Caco-2 (cell line): ENCODE measurements at places on chromosomes 16 and 17.

DNA sequence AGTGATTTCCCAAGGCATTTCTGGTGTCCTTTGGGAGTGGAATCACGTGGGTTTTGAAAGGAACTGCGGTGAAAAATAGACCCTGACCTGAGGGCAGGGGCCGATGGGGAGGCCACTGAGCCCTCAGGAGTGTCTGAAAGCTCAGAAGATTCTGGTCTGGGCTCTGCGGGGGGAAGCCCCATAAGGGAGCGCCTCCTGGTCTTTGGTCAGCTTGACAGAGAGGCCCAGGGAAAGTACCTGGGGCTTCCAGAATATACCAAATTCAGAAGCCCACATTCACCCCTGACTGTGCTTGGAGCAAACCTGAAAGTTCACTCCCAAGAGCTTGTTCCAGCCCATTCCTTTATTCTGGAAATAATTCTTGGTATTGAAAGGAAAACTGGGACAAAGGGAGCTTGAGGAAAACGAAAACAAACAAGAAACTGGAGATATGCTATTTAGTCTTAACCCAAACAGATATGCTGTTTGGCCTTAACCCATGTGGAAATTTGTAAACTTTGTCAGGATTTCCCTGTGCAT lies 23.2 kb upstream of the NAGLU start:
- peaks cover 3% of the 10 kb centered on the region for H3K4me1 ChIP-seq
- H3K27me3 ChIP-seq = no peaks in the 10 kb centered on the region
- peaks cover 7% of the 10 kb centered on the region for H3K36me3 ChIP-seq
- no peak overlapping the region for H3K27ac ChIP-seq
- no peak for DNase-seq

- no peaks in the 10 kb centered on the region for H3K27me3 ChIP-seq
- DNase-seq = no peak
- H3K27ac ChIP-seq = no peak overlapping the region
- peaks cover 7% of the 10 kb centered on the region for H3K4me1 ChIP-seq
Observed at GRCh38 chr16:48361540-48362144, 23.6 kb downstream of the SIAH1 start.

DNA sequence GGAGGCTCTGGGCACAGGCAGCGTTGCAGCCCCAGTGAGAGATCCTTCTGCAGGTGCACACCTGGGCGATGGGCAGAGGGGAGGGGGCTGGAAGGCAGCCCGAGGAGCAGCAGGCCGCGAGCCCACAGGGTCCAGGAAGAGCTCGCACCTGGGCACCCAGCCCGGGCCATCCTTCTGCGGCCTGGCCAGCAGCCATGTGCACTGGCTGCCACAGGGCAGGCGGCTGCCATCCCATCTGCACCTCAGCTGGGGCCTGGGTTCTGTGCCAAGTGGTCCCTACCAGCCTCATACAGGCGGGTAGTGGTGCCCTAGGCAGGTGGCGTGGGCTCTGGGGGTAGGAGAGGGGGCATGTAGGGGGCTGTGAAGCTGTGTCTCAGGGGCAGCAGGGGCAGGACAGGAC lies 197.2 kb downstream of the RBFOX3 start:
- H3K27ac ChIP-seq = no peak overlapping the region
- no peak for DNase-seq
- H3K4me3 ChIP-seq = no peak overlapping the region
- H3K27me3 ChIP-seq = peaks cover 2% of the 10 kb centered on the region
- no peaks in the 10 kb centered on the region for H3K36me3 ChIP-seq

DNA sequence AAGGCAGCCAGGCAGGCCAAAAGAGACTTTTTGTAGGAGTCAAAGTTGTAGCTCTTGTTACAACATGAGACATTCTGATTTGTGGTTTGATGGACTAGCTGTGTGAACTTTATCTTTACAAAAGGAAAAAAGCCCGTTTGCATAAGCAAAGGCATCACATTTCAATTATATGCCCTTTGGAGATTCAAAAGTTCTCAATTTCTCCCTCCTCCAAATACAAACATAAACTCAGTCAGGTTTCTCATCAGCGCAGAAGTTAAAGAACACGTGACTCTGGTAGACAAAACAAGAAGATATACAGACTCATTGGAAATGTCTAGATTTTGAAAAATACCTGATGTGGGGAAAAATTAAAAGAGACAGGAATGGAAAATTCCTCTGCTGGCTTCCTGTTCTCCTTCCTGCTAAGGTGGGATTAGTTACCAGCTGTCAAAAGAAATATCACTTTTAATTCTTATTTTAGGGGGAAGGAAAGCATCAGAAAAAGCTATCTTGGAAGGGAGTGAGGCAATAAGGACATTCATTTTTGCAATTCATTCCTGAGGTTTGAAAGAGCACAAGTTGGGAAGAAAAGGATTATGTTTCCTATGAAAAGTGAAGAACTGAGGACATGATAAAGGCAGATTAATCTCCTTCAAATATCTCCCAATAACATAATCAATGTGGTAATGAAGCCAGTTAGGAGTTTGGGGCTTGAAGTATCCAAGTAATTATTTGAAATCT lies 4.6 kb upstream of the KCNJ16 start:
- DNase-seq = no peak
- H3K4me3 ChIP-seq = no peak overlapping the region
- H3K36me3 ChIP-seq = no peaks in the 10 kb centered on the region
- no peak overlapping the region for H3K27ac ChIP-seq
- peaks cover 25% of the 10 kb centered on the region for H3K4me1 ChIP-seq

- no peaks in the 10 kb centered on the region for H3K27me3 ChIP-seq
- H3K36me3 ChIP-seq = no peaks in the 10 kb centered on the region
- no peaks in the 10 kb centered on the region for H3K4me1 ChIP-seq
- no peak overlapping the region for H3K27ac ChIP-seq
- DNase-seq = no peak
- H3K4me3 ChIP-seq = no peak overlapping the region
Observed at GRCh38 chr16:28087675-28088300, 24.3 kb upstream of the GSG1L start.

DNA sequence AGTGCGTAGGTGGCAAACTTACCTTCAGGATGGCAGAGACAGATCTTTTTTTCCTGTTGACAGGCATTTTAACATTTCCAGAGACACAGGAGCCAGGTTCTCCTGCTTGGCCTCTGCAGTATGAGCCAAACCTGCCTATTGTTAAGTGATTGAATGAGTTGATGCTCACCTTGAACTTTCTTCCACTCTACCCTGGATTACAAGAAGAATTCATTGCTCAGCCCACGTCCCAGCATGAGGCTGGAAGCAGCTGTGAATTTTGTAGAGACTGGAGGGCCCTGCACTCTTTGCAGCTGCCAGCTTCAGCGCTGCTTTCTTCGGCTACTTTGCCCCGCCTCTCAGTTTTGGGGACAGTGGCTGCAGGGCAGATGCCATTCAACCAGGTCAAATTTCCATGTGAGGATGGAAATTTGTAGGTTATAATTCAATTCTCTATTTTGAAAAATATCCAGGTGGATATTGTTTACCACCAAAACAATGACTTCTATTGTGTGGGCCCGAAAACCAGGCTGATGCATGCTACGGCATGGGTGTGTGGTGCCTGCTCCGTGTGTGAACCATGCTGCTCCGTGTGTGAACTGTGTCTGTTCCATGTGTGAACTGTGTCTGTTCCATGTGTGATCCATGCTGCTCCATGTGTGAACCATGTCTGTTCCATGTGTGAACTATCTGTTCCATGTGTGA lies 75.2 kb upstream of the METTL9 start:
- H3K27me3 ChIP-seq = no peaks in the 10 kb centered on the region
- H3K4me3 ChIP-seq = no peak overlapping the region
- peaks cover 37% of the 10 kb centered on the region for H3K4me1 ChIP-seq
- DNase-seq = no peak
- no peaks in the 10 kb centered on the region for H3K36me3 ChIP-seq

- DNase-seq = no peak
- no peaks in the 10 kb centered on the region for H3K36me3 ChIP-seq
- H3K4me1 ChIP-seq = no peaks in the 10 kb centered on the region
- H3K4me3 ChIP-seq = no peak overlapping the region
Observed at GRCh38 chr17:6534846-6535514, 21.4 kb downstream of the PITPNM3 start.

DNA sequence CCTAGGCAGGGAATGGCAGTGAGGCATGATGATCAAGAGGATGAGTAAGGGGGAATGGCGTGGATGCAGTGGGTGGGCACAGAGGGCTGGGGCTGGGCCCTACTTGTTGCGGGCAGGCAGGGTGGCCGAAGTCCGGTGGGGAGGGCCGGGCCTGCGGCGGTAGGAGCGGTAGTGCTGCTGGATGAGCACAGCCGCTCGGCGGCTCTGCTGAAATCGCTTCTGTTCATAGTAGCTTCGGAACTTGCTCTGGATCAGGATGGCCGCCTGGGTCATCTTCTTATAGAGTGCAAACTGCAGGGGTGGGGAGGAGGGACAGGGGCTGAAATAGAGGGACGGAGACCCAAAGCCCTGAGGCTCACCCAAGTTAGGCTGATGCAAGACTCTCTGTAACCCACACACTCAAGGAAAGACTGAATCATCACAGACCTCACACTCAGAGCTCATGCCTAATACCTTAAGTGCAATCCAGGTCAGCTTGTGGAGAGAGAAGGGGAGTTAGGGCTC lies 1.5 kb upstream of the SPAG7 start:
- H3K27me3 ChIP-seq = no peaks in the 10 kb centered on the region
- no peaks in the 10 kb centered on the region for H3K36me3 ChIP-seq
- peak; percentile 43 for DNase-seq
- H3K4me1 ChIP-seq = peaks cover 4% of the 10 kb centered on the region; the same call in 1 of the 2 replicates
- H3K27ac ChIP-seq = no peak overlapping the region

DNA sequence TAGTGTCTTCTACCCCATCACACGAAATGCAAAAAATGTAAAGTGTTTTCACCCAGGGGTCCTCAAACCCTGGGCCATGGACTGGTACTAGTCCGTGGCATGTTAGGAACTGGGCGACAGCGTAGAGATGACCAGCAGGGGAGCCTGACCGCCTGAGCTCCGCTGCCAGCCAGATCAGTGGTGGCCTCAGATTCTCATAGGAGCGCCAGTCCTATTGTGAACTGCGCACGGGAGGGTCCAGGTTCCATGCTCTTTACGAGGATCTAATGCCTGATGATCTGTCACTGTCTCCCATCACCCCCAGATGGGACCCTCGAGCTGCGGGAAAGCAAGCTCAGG lies 4.5 kb downstream of the SCARF1 start:
- H3K36me3 ChIP-seq = no peaks in the 10 kb centered on the region
- no peak overlapping the region for H3K27ac ChIP-seq
- DNase-seq = no peak
- H3K4me3 ChIP-seq = no peak overlapping the region

DNA sequence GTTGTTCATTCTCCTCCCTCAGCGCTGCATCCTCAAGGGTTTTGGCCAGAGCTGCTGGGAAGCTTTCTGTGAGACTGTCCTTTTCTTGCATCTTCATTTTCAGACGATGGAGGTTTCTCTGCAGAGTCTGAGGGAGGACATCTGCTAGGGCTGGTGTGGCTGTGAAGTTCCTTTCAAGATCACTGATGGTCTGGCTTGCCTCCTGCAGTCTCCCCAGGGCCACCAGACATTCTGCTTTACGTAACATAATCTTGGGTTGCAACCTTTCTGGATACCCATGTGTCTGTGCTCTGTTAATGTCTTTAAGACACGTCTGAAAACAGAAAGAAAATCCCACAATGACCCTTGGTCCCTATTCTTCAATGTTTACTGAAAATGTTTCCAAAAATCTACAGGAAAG lies 29.0 kb downstream of the SMYD4 start:
- H3K27ac ChIP-seq = no peak overlapping the region
- H3K4me1 ChIP-seq = no peaks in the 10 kb centered on the region
- no peak for DNase-seq
- 0 out of 2 replicates have a peak, but pooled peaks cover 1% of the 10 kb centered on the region for H3K36me3 ChIP-seq
- no peak overlapping the region for H3K4me3 ChIP-seq
- H3K27me3 ChIP-seq = no peaks in the 10 kb centered on the region

DNA sequence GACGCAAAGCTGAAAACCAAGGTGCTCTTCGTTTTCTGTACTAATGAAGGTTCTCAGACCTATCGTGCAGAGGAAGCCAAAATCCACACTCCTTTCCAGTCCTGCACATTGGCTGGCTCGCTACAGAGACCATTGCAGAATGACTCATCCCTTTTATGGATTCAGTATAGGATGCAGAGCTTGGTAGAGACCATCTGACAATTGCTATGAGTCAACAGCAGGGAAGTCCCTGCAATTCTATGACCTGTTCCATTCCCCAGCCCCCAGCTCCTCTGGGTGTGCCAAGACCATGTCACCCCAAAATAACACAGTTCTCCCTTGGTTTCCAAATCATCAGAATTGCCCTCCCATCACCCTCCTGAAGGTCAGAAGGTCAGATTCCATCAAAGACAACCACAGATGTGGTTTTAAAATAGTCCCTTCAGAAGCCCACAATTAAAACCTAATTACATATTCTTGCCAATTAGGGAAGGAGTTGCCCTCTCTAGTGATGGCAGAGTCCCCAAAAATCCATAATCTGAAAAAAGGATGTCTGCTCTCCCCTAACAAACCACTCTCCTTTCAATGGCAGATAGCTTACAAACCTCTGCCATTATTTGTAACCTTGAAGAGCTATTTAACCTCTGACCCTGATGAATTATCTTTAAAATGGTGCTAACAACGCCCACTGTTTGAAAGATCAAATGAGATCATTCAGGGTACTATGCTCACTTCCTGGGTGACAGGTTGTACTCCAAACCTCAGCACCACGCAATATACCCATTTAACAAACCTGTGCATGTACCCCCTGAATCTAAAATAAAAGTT lies 108.2 kb upstream of the RBBP6 start:
- H3K27me3 ChIP-seq = no peaks in the 10 kb centered on the region
- H3K36me3 ChIP-seq = no peaks in the 10 kb centered on the region
- no peak overlapping the region for H3K4me3 ChIP-seq
- DNase-seq = no peak
- H3K4me1 ChIP-seq = no peaks in the 10 kb centered on the region

DNA sequence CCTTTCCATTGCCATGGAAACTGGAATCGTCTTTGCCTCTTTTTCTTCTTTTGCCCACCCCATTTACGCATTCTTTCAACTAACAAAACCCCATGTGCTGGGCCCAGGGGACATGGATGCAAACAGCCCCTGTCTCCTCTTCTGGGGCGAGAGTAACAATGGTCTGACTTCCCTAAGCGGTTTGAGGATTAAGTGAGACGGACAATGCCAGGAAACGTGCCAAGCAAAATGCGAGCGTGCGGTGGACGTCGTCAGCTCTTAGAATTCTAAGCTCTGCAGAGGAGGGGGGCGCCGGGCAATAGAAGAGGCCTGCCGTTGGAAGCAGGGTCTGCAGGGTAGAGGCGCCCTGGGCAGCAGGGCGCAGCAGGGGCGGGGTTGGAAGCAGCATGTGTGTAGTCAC lies 42.4 kb upstream of the JPH3 start:
- H3K4me3 ChIP-seq = no peak overlapping the region
- H3K27ac ChIP-seq = no peak overlapping the region
- no peaks in the 10 kb centered on the region for H3K4me1 ChIP-seq
- H3K36me3 ChIP-seq = no peaks in the 10 kb centered on the region

DNA sequence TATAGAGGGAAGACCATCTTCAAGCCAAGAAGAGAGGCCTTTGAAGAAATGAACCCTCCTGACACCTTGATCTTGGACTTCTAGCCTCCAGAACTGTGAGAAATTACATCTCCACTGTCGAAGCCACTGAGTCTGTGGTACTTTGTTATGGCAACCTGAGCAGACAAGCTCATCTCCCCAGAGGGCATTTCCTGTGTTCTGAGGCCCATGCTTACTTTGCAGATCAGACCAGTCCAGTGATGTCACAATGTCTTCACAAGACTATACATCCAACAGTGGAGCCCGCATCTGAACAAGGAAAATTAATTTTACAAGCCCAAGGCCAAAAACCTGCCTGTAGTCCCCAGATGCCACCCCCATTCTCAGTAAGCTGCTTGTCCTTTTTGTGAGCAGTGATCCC lies 14.8 kb upstream of the C17orf113 start:
- no peak overlapping the region for H3K27ac ChIP-seq
- H3K4me1 ChIP-seq = peaks cover 10% of the 10 kb centered on the region
- no peaks in the 10 kb centered on the region for H3K36me3 ChIP-seq
- H3K4me3 ChIP-seq = no peak overlapping the region
